RPMI7951 (cell line): ENCODE measurements at places on chromosomes 16 and 17.

DNA sequence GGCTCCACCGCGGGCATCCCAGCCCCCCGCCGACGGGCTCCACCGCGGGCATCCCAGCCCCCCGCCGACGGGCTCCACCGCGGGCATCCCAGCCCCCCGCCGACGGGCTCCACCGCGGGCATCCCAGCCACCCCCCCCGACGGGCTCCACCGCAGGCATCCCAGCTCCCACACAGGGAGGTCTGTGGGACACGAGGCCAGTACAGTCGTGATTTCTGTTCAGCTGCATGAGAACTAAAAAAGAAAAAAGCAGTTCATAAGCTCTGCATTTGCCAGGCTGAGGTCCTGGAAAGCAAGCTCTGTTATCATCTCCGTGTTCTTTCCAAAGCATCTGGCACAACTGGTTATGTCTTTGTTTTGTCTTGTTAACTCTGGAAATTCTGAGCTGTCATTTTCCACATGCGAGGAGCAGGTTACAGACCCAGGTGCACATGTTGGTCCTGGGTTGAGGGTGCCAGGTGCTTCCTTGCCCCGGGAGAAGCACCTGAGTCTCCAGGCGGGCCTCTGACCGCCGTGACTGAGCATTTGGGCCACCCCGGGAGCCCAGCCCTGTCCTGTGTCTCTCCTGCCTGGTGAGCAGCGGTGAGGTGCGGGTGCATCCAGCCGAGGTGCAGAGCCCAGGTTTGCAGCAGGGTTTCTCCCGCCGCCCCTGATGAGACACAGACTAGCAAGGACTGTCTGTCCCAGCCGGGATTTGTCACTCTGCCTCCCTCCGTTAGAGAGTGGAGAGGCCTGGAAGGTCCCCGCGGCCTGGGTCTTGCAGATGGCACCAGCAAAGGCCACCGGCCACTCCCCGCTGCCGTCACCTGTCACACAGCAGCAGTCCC, 9.9 kb upstream of the WFIKKN1 start:
- no peak for DNase-seq

DNA sequence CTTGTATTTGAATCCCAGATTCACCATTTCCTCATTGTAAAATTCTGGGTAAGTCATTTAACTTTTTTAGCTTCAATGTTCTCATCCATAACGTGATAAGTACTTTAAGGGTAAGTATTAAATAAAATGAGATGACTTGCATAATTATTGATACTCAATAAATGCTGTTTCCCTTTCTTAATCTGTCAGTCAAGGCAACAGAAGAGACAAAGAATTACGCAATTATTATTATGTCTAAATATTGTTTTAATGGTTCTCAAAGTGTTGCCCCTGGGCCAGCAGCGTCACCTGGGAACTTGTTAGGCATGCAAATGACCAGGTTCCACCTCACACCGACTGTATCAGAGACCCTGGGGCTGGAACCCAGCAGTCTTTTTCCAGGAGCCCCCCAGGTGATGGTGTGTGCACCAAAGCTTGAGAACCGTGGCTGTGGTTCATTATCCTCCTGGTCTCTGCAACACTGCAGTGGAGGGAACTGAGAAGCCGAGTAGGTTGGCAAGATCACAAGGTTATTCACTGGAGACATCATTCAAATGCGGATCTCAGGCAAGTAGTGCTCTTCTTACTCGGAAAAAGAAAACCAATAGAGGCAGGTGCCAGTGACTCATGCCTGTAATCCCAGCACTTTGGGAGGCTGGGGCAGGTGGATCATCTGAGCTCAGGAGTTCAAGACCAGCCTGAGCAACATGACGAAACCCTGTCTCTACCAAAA, 43.5 kb downstream of the LYRM9 start:
- no peak for DNase-seq

GRCh38 chr17:3917391-3917931, 1.2 kb upstream of the P2RX1 start:
- DNase-seq: peak; percentile 21

DNA sequence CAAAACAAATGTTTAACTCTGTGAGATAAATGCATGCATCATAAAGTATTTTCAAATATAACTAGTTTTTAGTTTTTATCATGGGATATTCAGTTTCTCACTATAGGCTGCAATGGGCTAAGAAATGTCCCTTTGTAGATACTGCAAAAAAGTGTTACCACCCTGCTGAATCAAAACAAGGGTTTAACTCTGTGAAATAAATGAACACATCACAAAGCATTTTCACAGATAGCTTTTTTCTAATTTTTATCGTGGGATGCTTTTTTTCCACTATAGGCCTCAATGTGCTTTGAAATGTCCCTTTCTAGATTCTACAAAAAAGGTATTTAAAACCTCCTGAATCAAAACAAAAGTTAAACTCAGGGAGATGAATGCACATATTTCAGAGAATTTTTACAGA, 541.1 kb downstream of the KCNJ18 start:
- DNase-seq: no peak

DNA sequence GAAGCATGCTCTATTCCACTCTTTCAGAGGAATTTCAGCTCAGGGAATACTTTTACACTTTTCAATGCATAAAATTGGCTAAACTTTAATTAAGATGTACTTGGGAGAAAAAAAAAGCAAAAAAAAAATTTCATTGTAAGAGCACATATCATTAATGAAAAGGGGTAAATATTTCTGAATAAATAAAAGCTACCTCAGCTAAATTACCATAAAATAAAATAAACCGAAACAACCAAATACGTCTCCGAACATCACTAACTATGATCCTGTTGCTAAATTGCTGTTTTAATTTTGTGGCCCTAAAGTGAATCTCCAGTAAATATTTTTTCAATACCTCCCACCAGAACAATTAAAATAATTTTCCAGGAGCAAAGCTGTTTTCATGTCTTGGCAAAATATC, 203.7 kb upstream of the KCNJ16 start:
- DNase-seq: no peak

DNA sequence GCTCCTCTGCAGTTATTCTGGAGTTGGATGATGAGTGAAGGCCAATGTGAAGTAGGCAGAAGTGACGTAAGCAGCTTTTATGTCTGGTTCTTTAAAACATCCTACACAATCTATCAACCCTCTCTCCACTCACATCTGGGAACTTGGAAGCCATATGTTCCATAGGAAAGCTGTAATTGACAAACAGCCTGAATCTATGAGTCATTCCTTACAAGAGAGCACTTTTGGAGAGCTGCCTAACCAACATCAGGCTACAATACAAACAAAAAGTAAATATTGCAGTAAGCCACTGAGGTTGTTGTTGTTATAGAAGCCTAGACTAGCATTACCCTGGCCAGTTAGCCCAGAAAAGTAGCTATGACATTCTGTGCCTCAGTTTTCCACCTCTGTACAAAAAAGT, 5.9 kb downstream of the CCL7 start:
- peak; percentile 92 for DNase-seq

GRCh38 chr17:9432934-9433421, 142.6 kb downstream of the STX8 start:
- no peak for DNase-seq

- DNase-seq: no peak
Observed at GRCh38 chr17:29709866-29710519, 87.3 kb upstream of the CORO6 start.

DNA sequence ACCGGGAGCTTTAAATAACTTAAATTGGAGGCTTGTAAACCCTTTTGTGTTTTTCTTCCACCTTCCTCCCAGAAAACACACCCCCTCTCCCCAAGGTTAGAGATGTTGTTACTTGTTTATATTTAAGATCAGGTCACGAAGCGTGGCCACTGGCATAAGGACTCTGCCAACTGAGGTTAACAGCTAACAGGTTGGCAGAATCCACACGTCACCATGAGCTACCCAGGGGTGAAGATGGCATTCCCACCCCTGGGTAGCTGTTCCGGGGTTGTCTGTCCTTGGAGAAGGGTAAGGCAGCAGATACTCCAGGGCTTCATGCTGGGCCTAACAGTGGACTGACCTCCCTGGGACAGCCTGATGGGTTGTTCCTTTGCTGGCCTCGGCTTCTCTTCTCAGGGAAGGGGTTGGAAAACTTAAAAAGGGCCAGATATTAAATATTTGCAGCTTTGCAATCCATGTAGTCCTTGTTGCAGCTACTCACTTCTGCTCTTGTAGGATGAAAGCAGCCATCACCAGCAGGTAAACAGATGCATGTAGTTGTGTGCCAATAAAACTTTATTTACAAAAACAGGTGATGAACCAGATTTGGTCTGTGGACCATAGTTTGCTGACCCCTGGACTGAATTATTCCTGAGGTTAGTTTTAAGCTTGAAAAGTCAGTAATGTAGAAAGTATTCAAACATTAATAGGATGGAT, 148.6 kb downstream of the MSI2 start:
- no peak for DNase-seq

GRCh38 chr16:4631444-4631843, 6.8 kb downstream of the MGRN1 start:
- no peak for DNase-seq

DNA sequence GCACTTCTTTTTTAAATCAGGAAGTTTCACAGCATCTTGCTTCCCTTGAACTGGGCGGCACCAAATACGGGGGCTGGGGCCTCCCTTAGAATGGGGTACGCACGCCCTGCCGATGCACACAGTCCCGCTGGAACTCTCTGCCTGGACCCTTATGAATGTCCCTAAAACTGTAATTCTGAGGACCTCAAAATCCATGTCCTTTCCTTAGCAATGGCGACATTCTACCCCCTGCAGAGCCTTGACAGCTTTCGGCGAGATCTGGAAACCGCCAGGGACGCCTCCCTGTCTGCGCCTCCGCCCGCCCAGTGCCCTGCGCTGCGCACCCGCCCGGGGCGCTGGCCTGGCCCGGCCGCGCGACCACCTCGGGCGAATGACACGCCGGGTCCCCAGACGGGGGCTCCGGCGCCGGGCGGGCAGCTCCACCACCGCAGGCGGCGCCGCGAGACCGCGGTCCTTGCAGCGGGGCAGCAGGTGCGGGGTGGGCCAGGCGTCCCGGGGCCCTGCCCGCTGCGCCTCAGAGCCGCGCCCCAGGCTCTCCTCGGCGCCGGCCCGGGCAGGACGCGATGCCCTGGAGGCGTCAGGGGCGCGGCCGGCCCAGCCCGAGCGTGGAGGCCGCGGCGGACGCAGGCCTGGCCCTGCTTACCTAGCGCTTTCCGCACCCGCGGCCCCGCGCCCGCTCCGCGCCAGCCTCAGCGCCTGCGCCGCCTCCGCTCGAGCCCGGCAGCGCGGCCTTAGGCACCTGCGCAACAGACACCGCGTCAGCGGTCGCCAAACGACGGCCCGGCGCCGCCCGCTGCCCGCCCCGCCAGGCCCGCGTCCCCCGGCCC, 548 bp downstream of the HAGH start:
- DNase-seq: no peak

DNA sequence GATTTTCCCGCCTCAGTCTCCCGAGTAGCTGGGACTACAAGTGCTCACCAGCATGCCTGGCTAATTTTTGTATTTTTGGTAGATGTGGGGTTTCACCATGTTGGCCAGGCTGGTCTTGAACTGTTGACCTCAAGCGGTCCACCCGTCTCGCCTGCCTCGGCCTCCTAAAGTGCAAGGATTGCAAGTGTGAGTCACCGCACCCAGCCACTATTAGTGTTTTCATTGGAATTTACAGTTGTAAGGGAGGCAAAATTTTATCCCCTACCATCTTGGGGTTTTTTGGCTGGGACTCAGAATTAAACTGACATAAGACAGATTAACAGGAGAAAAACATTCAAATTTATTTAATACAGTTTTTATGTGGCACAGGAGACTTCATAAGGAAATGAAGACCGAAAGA, 12.3 kb upstream of the MYCBPAP start:
- peak; percentile 36 for DNase-seq
